ENCODE measurements at places on chromosomes 7 and 10.

DNA sequence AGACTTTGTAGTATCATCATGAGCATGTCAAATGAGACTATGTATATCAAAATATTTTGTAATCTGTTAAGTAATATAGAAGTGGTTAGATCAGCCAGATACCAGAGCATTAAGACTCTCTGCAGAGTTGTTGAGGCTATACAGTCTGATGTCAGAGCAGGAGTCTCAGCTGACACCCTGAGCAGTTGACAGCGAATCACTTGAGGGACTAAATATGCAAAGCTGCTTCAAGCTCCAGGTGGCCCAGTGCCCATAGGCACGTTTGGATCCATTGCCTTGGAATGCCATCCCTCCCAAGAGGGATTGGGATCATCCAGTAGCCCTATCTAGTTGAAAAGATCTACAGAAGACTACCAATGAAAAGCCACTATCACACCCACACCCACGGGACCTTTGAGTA is 210.2 kb downstream of the TAX1BP1 start:
- no peaks in the 10 kb centered on the region for H3K36me3 ChIP-seq
- H3K27ac ChIP-seq: no peak overlapping the region
- no peak overlapping the region for H3K4me3 ChIP-seq
- no peaks in the 10 kb centered on the region for H3K27me3 ChIP-seq
- no peak for DNase-seq

DNA sequence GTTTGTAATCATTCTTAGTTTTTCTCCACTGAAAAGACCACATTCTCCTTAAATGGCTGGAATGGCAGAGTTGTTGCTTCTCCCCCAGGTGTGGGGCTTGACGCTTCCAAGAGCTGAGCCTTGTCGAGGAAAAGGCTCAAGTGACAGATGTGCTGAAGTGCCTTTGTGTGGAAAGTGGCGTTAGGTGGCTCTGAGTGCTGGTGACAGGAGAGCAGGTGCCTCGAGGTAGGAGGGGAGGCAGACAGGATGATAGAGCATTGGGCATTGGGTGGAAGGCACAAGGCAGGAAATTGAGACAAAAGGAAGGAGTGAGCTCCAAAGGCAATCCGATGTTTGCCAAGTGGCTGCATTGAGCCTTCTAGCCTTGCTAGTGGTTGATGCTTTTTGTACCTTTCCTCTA is 6.7 kb downstream of the KIAA1217 start:
- H3K4me3 ChIP-seq: no peak overlapping the region
- H3K27me3 ChIP-seq: peaks cover 3% of the 10 kb centered on the region
- no peak overlapping the region for H3K27ac ChIP-seq
- DNase-seq: no peak

- H3K4me3 ChIP-seq: no peak overlapping the region
- no peaks in the 10 kb centered on the region for H3K36me3 ChIP-seq
- no peaks in the 10 kb centered on the region for H3K4me1 ChIP-seq
- no peak overlapping the region for H3K27ac ChIP-seq
- DNase-seq: no peak
- no peaks in the 10 kb centered on the region for H3K27me3 ChIP-seq
Measured at GRCh38 chr7:28738412-28738811, 219.7 kb downstream of the TRIL start.

GRCh38 chr10:91115618-91116390 is 104.7 kb upstream of the PCGF5 start:
- H3K27me3 ChIP-seq: no peaks in the 10 kb centered on the region
- no peak overlapping the region for H3K27ac ChIP-seq
- no peak overlapping the region for H3K4me3 ChIP-seq
- no peaks in the 10 kb centered on the region for H3K36me3 ChIP-seq
- H3K4me1 ChIP-seq: no peaks in the 10 kb centered on the region

DNA sequence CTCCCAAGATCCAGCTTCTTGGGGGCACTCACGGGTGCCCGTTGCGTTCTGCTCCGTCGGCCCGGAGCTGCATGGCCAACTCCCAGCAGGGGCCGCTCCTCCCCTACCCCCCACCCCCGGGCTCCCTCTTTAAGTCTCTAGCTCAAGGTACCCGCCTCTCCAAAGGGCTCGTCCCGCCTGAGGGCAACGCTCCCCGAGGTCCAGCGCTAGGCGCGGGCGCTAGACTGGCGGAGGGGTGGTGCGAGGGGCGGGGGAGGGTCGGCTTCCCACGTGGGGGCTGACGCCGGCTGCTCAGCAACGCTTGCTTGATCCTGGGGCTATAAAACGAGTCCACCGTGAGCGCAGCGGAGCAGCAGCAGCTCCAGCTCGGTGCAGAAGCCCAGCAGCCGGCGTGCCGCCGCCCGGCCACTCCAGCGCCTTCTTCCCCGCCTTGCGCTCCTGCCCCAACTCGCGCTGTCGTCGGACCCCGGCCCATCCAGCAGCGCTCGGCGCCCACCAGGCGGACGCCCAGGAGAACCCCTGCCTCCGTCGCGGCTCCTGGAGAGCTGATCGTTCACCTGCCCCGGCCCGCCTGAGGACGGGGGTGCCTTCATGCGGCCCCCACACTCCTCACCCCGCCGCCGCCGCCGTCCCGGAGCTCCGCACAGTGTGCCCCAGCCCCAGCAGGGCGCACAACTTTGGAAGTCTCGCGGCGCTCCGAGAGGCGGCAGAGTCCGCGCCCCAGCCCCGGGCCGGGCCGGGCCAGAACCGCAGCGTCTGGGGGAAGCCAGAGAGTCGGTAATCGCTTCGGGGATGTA is at the start of gene ADRA2A:
Gene ADRA2A (plus strand): TSS at position 348 of the 797 bp plus-strand sequence. CDS start 968 bp downstream, outside the sequence.
- H3K36me3 ChIP-seq: no peaks in the 10 kb centered on the region
- H3K27ac ChIP-seq: no peak within 1 kb of the TSS
- H3K4me1 ChIP-seq: peaks cover 28% of the 10 kb centered on the region
- DNase-seq: no peak
- peak within 1 kb of the TSS; percentile 47 for H3K4me3 ChIP-seq

DNA sequence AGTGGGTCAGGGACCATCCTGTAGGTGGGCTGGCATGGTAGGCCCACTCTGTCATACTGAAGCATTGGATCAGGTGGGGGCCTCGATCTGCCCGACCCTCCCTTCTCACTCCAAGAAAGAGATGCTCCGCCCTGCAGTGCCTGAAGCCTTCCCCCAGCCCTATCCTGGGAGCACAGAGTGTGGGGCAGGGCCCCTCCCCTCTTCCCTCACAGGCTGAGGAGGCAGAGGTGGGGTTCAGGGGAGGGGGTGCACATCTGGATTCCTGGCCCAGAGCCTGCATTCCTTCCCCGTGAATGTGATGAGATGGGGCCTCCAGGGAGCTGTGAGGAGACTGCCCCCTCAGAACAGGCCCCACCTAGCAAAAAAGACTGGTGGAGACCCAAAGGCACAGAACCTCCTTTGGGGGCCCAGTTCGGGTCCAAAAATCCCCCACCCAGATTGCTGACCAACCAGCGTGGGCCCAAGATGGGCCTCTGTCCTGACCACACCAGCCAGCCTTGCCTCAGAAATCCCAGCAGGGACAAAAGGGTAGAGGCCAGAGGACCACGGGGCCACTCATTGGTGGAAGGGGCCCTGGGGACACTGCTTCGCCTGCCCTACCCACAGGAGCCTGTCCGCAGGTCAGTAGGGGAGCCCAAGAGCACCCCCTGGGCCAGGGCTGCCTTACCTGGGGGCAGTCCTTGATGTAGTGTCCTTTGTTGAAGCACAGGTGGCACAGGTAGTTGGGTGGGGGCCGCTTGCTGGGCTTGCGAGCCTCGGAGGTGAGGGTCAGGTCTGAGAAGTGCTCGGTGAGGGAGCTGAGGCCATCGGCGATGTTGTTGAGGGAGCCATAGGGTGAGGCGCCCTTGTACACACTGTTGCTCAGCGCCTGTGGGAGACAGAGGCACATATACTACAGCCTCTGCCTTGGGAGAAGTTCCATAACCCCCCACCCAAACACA is 13.3 kb downstream of the ZCCHC24 start:
- H3K4me3 ChIP-seq: no peak overlapping the region
- H3K36me3 ChIP-seq: no peaks in the 10 kb centered on the region
- no peaks in the 10 kb centered on the region for H3K27me3 ChIP-seq
- DNase-seq: no peak
- no peak overlapping the region for H3K27ac ChIP-seq

- H3K27me3 ChIP-seq: no peaks in the 10 kb centered on the region
- no peak for DNase-seq
- no peaks in the 10 kb centered on the region for H3K36me3 ChIP-seq
- H3K27ac ChIP-seq: no peak overlapping the region
- H3K4me3 ChIP-seq: no peak overlapping the region
Measured at GRCh38 chr10:103513380-103514060, 20.0 kb downstream of the NEURL1 start.

DNA sequence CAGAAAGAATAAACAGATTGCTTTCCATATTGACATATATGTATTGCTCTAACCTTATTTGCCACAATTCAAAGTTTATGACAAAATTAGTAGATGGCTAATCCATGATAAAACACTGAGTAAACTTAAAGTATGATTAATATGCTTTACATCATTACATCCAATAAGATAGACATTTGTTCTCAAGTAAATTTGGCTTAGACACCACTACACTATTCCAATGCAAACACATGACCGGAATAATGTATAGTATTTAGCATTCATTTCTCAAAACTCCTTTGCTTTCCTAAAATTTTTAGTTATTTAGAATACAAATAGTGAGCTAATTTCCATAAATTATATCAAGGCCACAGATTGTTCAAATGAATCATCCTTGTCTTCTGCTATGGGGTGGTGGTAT is 20.2 kb downstream of the SEM1 start:
- no peaks in the 10 kb centered on the region for H3K27me3 ChIP-seq
- peaks cover 32% of the 10 kb centered on the region for H3K36me3 ChIP-seq
- DNase-seq: no peak
- H3K4me1 ChIP-seq: no peaks in the 10 kb centered on the region

DNA sequence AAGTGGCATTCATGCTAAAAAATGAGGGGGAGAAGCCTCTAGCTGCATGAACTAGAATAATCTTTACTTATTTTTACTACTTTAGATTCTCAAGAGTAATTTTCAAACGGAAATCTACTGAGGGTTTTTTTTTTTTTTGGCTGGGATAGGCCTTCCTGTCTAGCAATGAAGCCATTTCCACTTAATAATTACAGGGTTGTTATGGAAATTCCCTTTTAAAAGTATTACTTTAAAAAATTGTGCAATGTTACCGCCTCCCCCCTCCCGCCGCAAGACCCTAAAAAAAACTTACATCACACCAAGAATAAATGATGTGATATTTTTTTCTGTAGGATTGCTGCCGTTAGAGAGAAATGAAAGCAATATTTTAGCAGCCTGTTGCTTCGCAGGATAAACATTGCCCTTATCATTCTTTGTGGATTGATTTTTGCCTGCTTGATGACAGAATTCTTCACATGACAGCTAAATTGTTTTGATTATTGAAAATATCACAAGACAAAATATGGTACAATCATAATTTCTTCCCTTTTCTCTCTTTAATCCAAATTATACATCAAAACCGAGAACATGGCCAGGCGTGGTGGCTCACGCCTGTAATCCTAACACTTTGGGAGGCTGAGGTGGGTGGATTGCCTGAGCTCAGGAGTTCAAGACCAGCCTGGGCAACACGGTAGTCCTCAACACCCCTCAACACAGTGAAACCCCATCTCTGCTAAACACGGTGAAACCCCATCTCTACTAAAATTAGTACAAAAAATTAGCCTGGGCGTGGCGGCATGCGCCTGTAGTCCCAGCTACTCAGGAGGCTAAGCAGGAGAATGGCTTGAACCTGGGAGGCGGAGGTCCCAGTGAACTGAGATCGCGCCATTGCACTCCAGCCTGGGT is 32.8 kb downstream of the ARL4A start:
- DNase-seq: no peak
- H3K27ac ChIP-seq: no peak overlapping the region
- no peaks in the 10 kb centered on the region for H3K27me3 ChIP-seq
- H3K36me3 ChIP-seq: no peaks in the 10 kb centered on the region

GRCh38 chr7:43260980-43261878 is 148.8 kb downstream of the HECW1 start:
- H3K4me1 ChIP-seq: peaks cover 4% of the 10 kb centered on the region
- H3K27me3 ChIP-seq: peaks cover 2% of the 10 kb centered on the region
- H3K36me3 ChIP-seq: no peaks in the 10 kb centered on the region
- peak; percentile 62 for DNase-seq

- no peak overlapping the region for H3K4me3 ChIP-seq
- H3K36me3 ChIP-seq: no peaks in the 10 kb centered on the region
- DNase-seq: no peak
- H3K4me1 ChIP-seq: no peaks in the 10 kb centered on the region
Measured at GRCh38 chr10:23391821-23392220, 47.1 kb upstream of the OTUD1 start.

- peaks cover 72% of the 10 kb centered on the region for H3K4me1 ChIP-seq
- H3K27me3 ChIP-seq: no peaks in the 10 kb centered on the region
- H3K4me3 ChIP-seq: peak overlapping the region; percentile 50
- no peaks in the 10 kb centered on the region for H3K36me3 ChIP-seq
- peak overlapping the region; percentile 38 for H3K27ac ChIP-seq
Measured at GRCh38 chr10:33115738-33116719, 158.0 kb upstream of the ITGB1 start.

- H3K36me3 ChIP-seq: peaks cover 3% of the 10 kb centered on the region
- peaks cover 3% of the 10 kb centered on the region for H3K27me3 ChIP-seq
- peak overlapping the region; percentile 69 for H3K4me3 ChIP-seq
- peak overlapping the region; percentile 23 for H3K27ac ChIP-seq
- peaks cover 49% of the 10 kb centered on the region for H3K4me1 ChIP-seq
Measured at GRCh38 chr7:128941323-128941890, 3.7 kb downstream of the IRF5 start.

- H3K36me3 ChIP-seq: peaks cover 74% of the 10 kb centered on the region
- H3K4me1 ChIP-seq: no peaks in the 10 kb centered on the region
- no peak overlapping the region for H3K27ac ChIP-seq
- no peaks in the 10 kb centered on the region for H3K27me3 ChIP-seq
- no peak for DNase-seq
Measured at GRCh38 chr7:73442222-73442902, 8.8 kb downstream of the FZD9 start.

DNA sequence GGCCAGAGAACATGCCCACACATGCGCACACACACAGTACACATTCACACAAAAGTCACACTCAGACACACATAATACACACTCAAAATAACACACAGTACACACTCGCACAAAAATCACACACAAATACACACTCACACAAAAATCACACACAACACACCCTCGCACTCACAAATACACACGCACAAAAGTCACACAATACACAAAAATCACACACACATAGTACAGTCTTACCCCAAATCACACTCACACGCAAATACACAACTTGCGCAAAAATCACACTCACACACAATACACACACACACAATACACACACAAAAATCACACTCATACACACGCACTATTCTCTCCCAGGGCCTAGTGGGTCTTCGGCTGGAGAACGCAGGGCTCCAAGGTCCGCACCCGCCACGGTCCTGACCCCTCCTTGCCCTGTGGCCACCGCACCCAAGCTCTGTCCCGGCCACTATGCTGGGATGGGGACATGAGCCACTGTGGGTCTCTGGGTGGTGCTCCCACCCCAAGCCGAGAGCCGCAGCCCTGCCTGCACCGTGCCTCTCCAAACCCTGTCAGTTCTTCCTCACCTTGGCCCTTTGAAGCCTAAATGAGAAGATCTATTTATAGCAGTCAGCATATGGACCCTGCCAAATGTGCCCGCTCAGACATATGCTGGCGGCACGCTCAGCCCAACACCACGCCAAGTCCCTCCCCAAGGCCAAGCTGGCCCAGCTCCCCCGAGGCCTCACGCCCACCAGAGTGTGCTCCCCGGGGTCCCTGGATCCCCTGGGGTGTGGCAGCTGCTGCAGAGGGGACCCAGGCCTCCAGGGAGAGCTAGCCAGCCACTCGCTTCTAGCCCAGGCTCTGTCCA is 55.9 kb downstream of the ELFN1 start:
- H3K4me3 ChIP-seq: no peak overlapping the region
- no peaks in the 10 kb centered on the region for H3K27me3 ChIP-seq
- H3K4me1 ChIP-seq: no peaks in the 10 kb centered on the region
- H3K27ac ChIP-seq: no peak overlapping the region
